ENCODE measurements at places on chromosomes 6 and 20. TPM values are rescaled to one million over a fixed set of nuclear protein-coding genes. Genes with fewer than 3 reads are reported as not detected.

ELOVL4 gene
- not detected for total RNA-seq

DLK2 gene
- total RNA-seq, result 2.4 TPM

RBPJL gene
- 0.09 TPM for total RNA-seq

CTNNBL1 gene
- total RNA-seq, result 25.1 TPM

CGA gene
- total RNA-seq, result not detected

C20orf141 gene
- not detected for total RNA-seq

KIAA0408 gene
- total RNA-seq, result 6.4 TPM

GRCh38 chr6:150079604-150080003, 10.7 kb upstream of the ULBP3 start:
- no peak for DNase-seq

DNA sequence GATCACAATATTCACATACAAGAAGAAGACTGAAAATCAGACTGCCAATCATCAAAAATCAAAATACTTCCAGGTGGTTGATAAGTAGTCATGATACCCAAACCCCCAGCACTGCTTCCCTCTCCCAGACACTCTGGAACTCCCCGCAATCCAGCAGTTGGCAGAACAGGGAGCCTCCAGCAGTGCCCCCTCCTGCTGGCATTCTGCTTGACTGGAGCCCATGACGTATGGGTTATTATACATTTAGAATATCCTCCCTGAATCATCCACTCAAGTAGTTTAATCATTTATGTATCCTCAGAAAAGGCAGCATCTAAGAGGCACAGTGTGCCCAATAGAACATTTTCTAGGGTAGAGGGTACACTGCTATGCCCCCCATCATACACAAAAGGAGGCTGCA, 9.3 kb upstream of the OGFRL1 start:
- no peak for DNase-seq

GRCh38 chr6:133978896-133979240, 25.8 kb downstream of the TBPL1 start:
- DNase-seq, result no peak

- no peak for DNase-seq
Observed at GRCh38 chr6:157541618-157542413, 160.8 kb downstream of the ZDHHC14 start.

GRCh38 chr20:47676912-47677634, 108.2 kb downstream of the SULF2 start:
- no peak for DNase-seq

DNA sequence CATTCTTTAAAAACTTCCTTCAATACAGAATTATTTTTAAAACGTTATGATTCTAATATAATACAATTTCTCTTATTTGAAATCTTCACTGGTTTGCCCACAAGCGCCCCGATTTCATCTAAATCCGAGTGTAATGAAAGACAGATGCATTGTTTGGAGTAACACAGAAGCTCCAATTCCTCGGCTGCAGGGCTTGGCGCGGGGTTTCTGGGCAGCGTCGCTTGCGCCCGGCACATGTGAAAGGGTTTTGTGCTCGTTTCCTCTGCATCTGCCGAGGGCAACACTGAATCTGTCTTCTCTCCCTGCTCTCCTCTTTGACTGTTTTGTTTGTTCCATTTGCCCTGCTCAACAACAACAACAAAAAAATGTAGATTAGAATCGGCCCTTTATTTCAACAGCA, 248.6 kb upstream of the QKI start:
- DNase-seq, result peak; percentile 52

DNA sequence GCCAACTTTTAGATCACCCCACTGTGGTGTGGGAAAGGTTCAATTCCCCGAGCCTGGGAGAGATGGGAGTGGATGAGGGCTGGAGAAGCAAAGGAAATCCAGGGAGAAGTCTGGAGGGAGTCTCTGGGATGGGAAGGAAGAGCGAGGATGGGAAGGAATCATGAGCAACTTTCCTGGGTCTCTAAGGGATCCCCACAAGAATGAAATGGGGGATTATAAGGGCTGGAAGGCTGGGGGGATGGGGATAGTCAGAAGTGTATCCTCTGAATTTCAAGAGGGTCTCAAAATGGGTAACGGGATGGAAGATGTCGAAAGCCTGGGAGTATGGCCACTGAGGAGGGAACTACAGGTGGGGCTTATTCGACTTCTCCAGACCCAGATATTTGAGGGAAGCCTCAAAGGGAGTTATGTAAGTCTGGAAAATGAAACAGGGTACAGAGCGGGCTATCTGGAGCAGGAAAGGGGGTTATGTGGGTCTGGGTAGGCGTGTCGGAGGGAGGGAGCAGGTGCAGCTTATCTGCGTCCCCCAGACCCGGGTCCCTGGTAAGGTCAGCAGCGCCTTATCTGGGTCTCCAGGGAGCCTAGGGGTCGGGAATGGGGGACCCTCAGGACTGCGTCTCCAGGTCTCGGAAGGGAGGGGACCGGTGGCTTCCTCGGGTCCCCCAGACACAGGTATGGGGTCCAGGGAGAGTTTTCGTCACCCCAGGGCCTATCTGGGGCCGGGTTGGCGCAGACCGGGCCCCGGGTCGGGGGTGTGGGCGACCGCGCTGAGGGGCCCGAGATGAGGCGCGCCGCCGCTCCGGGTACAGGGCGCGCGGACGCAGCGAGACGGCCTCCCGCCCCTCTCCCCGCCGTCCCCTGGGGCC, 550 bp downstream of the PLAGL2 start:
- no peak for DNase-seq

DNA sequence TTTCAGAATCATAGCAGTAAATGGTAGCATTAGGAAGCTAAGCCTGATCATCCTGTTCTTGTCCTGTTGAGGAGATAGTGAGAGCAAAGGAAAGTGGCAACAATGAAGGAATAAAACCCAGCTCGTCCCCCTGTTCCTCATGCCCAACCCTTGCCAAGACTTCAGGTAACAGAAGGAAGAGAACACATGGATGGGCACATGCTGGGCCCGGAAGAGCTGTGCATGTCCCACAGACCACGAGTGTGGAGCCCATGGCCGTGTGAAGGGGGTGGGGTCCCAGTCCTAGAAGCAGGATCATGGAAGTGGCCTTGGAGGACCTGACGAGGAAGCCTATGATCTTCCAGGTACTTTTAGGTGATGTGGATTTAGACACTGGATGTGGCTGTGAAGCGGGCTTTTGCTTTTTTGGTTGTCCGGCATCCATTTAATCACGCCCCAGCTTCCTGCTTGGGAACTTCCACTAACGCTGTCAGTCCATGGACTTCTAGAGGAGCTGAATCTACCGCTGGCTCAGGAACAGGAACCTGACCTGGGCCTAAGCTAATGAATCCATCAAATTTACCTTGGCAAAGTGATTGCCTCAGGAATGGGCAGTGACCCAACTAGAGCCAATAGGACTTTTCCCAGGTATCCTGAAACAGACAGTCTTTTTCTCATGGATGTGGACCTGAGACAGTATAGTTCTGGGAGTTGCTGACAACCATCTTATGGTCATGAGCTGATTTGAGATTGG, 79.3 kb upstream of the ARMC2 start:
- DNase-seq, result no peak

DNA sequence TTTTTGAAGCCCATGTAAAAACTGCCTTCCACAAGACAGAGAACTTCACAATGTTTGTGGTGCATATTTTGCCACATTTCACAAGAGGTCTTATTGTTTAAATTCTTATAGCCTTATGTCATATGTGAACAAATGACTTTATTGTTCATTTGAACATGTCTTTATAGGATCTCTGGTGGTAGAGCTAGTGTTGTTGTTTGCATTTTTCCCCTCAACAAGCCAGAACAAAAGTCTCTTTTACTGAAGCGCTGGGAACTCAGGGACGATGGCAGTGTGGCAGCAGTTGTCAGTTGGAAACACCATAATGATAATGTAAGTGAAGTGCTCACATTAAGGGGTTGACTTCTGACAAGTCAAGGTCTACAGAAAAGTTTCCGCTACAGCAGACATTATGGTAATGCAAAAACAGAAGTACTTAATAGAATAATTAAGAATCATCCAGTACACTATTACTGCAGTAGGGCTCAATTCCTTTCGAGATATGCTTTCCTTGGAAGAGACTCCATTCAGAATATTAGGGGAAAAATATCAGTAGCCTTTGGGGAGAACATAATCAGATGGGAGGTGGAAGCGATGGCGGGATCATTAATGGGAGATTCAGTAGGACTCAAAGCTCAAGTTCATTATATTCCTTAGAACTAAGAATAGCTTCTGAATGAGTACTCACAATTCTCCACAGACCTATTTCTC, 180.0 kb downstream of the GJA10 start:
- no peak for DNase-seq

Data from upper lobe of left lung (tissue), 6 donors.